ENCODE measurements at places on chromosomes 7 and 10.

- H3K27ac ChIP-seq, result no peak overlapping the region
- H3K36me3 ChIP-seq, result no peaks in the 10 kb centered on the region
- no peak overlapping the region for H3K4me3 ChIP-seq
Measured at GRCh38 chr7:33941418-33941817, 36.1 kb downstream of the BMPER start.

GRCh38 chr10:29199941-29200679 is 88.8 kb upstream of the LYZL1 start:
- DNase-seq, result no peak
- peaks cover 4% of the 10 kb centered on the region for H3K4me1 ChIP-seq
- H3K4me3 ChIP-seq, result no peak overlapping the region
- H3K36me3 ChIP-seq, result no peaks in the 10 kb centered on the region

- DNase-seq, result no peak
- no peak overlapping the region for H3K4me3 ChIP-seq
- no peak overlapping the region for H3K27ac ChIP-seq
- H3K36me3 ChIP-seq, result no peaks in the 10 kb centered on the region
- H3K4me1 ChIP-seq, result peaks cover 24% of the 10 kb centered on the region
- H3K27me3 ChIP-seq, result peaks cover 44% of the 10 kb centered on the region
Measured at GRCh38 chr10:70442332-70442988, 979 bp upstream of the NODAL start.

DNA sequence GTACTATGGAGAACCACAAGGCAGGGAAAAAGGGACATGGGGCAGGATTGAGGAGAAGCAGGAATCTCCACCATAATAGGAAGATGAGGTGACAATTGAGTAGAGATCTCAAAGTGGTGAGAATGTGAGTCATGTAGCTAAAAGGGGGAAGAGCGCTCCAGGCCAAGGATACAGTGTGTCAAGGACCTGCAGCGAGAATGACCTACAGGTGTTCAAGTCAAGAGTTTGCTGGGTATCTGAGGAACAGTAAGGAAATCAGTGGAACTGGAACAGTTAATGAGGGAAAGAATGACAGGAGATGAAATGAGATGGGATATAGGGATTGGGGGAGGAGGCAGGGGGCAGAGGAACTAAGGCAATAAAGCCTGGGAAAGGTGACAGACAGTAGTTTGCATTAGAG is 33.6 kb downstream of the SFR1 start:
- no peak overlapping the region for H3K4me3 ChIP-seq
- DNase-seq, result no peak
- H3K27ac ChIP-seq, result no peak overlapping the region
- H3K4me1 ChIP-seq, result no peaks in the 10 kb centered on the region
- H3K36me3 ChIP-seq, result no peaks in the 10 kb centered on the region

- no peak for DNase-seq
- H3K27ac ChIP-seq, result no peak overlapping the region
- no peaks in the 10 kb centered on the region for H3K36me3 ChIP-seq
- H3K4me1 ChIP-seq, result no peaks in the 10 kb centered on the region
Measured at GRCh38 chr7:32167815-32168214, 97.6 kb upstream of the PDE1C start.

DNA sequence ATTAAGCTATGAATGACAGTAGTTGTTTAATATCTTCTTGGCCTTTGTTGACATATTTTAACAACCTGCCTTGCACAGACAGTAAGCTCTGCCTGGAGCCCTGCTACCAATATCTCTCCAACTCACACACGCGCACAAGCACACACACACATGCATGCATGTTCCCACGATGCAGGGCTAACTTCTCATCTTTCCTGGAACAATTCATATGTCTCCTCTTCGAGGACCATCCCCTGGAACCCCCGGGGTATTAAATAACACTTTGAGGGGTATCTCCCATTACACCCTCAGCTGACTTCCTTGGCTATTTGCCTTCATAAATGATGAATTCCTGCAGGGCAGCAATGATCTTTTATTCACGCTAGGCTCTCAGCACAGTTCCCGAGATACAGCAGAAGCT is 258.0 kb downstream of the TRIL start:
- H3K4me3 ChIP-seq, result no peak overlapping the region
- no peaks in the 10 kb centered on the region for H3K27me3 ChIP-seq
- no peak for DNase-seq
- H3K4me1 ChIP-seq, result peaks cover 11% of the 10 kb centered on the region

DNA sequence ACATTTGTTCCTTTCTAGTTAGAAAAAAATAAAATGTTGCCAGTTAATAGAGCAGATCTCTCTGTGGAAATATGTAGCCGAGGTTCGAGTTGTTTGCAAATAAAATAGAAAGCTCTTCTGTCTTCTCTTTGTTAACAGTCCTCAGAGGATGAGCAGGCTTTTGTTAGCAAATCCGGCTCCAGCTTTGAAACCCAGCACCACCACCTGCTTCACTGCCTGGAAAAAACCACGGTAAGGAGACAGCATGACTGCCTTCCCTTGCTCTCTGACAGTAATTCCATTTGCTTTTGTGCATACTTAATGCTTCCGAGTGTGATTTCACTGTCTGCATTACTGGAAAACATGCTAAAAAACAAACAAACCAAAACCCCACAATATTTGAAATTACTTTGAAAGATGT is 115.6 kb downstream of the TSPAN12 start:
- H3K27ac ChIP-seq, result no peak overlapping the region
- H3K4me1 ChIP-seq, result peaks cover 3% of the 10 kb centered on the region
- DNase-seq, result peak; percentile 75
- H3K36me3 ChIP-seq, result no peaks in the 10 kb centered on the region

DNA sequence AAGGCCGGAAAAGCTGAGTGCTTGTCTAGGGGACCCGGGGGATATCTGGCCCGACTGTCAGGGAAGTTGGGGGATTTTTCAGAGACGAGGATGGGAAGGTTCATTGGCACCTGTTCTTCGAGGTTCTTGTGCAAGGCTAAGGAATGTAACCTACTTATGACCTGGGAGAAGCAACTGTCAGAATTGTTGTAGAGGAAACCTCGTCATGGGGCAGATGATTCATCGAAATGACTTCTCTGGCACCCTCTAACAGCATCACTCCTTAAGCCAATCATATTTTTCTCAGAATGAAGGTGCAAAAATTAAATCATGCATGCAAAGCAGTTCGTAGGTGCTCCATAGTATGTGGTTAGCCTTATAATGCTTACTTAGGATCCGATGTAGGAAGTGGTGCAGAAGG is 58.6 kb downstream of the PLXDC2 start:
- DNase-seq, result no peak
- no peaks in the 10 kb centered on the region for H3K27me3 ChIP-seq
- H3K4me1 ChIP-seq, result no peaks in the 10 kb centered on the region
- H3K36me3 ChIP-seq, result no peaks in the 10 kb centered on the region
- H3K27ac ChIP-seq, result no peak overlapping the region

All from spinal cord (tissue), 10 donors.